Left renal cortex interstitium (tissue), 4 donors: ENCODE measurements at places on chromosomes 4 and X.
A peak's percentile ranks its signal among the peaks of the same experiment; 100 is the strongest.

DNA sequence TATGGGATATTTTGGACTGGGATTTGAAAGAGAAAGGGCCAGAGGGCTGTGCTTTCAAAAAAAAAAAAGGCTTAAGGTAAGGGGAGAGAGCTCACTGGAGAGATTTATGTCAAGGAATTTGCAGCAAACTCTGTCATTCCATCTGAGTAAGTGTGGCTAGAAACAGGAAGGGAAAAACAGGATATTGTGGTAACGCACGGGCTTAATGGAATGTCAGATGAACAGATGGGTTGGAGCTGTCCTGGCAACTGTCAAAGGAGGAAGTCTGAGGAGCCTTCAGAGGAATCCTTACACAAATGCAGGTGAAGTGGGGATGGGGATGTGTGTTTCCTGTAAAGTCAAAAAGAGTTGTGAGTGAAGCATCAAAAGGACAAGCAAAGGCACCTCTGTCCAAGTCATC is 15.1 kb upstream of the NKX3-2 start:
- DNase-seq = no peak

DNA sequence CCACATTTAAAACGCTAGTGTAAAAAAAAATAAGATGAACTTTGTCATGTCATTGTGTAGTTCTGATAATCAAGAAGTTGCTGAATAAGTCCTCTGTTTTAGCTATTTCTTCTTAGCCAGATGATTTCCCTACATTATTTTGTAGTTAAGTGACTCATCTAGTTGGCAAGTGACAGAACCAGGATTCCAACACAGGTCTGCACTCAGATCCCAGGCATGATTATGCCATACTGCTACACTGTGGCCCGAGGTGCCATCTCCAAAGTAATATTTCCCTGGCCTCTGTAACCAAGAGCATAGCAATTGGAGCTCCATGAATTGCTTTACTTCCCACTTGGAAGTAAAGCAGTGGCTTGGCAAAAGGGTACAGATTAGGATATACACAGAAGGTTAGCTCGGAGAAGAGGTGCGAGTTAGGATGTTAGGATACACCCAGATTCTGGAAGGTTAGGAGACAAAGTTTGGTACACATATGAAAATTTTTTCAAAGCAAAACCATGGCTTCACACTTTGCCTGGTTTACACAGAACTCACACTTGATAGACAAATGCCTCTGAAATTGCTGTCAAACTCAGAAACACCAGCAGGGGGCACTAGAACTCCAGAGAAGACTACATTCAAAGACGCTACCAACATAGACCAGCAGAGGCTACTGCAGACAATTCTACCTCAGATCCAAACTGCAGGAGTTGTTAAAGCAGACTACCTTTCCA is 41.4 kb downstream of the SRPX2 start:
- peak; percentile 32 for DNase-seq

- no peak for DNase-seq
Measured at GRCh38 chr4:12844141-12844540, 640.0 kb downstream of the RAB28 start.

DNA sequence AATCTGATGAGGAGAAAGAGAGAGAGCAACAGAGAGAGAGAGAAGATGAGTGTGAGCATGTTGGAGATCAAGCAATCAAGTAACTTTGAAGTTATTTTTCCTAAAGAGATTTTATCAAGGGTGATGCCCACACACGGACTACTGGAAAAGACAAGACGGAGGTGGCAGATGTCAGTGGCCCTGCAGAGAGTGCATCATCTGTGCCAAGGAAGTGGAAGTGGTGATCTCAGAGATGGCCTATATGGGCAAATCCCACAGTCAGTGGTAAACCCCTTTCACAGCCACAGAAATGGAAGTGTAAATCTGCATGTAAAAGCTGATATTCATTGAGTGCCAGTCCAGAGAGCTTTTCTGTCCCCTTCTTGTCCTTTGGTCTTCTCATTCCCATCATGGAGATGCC is 577.2 kb upstream of the AADAT start:
- DNase-seq = no peak

- no peak for DNase-seq
Measured at GRCh38 chr4:107252571-107252970, 216.5 kb upstream of the DKK2 start.

GRCh38 chrX:2261831-2262667 is 238.7 kb downstream of the DHRSX start:
- no peak for DNase-seq

GRCh38 chr4:94758141-94758699 is 465 bp downstream of the BMPR1B start:
- no peak for DNase-seq

DNA sequence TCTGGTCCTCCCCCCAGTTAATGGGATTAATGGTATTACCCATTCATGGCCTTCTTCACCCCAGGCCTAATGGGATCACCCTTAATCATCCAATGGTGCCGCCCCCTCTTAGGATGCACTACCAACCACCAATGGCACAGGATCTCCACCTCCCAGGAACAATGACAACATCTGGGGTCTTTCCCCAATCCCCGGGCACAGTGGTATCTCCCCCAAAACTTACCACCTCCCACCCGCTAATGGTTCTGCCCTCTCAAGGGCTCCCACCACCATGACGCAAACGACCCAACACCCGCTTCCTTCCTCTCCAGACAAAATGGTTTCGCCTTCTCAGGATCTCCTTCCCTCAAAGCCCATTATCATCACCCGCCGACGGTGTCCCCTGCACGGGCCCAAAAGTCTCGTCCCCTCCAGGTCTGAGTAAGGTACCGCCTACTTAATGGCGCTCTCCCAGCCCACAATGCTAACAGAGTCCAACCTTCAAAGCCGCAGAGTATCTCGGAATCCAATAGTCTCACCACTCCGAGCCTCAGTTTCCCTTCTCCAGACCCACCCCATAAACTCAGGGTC is 458 bp downstream of the GRIPAP1 start:
- no peak for DNase-seq

DNA sequence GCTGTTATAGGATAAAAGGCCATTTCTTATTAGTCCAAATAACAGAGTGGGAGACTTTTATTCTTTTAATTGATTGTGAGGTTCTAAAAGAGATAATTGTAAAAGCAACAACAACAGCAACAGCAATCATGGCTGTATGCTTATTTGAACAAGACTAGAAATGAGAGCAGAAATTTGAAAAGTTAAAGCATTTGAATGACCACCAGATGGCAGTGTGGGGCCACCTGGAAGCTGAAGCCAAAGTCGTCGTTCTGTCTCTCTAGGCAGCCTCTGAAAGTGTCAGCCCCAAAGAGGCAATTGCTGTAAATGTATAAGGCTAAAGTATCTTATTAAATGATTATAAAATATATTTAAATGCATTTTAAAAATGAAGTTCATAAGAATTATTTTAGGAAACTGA is 42.2 kb downstream of the SH2D1A start:
- peak; percentile 21 for DNase-seq

GRCh38 chrX:12672367-12673106 is 118.7 kb upstream of the PRPS2 start:
- no peak for DNase-seq

DNA sequence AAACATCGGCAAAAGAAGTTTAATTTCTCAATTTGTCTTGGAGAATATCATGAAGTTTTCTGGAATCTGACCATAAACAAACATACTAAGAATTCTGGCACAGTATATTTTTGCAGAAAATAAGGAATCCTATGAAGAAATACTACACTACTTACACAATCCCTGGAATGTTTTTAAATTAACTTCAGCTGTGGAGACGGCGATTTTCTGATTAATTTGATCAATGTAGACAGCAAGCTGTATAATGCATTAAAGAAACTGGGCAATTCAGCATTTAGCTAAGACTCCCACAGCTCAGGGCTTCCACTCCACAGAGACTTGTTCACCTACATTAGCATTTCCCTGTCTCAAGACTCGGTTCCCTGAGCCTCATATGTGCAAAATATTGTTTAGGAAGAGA is 12.2 kb downstream of the EGFL6 start:
- DNase-seq = no peak

DNA sequence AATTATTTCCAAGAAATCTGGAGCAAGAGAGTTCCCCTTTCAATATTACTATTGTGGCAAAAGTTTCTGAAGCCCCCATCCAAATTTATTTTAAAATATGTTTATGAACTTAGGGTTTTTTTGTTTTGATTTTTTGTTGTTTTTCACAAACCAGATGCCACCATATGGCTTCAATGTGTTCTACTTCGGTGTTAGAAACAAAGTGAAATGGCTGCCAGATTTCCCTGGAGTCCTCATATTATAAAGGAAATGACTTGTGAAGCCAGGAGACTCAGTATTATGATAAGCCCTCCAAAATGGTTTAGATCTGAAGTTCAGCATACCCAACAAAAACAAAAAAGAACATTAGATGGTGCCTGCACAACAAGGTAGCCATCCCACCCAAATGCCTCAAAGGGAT is 154.2 kb upstream of the SPANXC start:
- no peak for DNase-seq

- no peak for DNase-seq
Measured at GRCh38 chr4:8041172-8041571, 101.5 kb upstream of the AFAP1 start.

- DNase-seq = peak; percentile 31
Measured at GRCh38 chr4:37803348-37803973, 23.0 kb upstream of the PGM2 start.

DNA sequence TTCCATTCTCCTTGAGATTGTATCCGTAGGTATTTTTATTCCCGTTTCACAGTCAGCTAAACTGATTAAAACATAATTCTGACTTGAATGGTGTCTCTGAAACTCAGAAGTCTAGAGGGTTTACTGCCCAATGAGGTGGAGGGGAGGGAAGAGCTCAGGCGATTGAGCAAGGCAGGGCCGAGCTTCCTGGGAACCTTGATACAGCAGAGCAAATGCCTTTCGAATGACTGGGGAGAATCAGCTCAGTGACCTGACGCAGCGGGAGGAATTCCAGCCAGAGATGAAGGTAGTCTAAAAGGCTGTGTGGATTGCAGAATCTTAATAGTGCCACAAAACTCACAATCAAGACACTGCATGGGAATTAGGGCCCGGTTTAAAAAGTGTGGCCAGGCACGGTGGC is 233.6 kb downstream of the EVC2 start:
- DNase-seq = no peak

DNA sequence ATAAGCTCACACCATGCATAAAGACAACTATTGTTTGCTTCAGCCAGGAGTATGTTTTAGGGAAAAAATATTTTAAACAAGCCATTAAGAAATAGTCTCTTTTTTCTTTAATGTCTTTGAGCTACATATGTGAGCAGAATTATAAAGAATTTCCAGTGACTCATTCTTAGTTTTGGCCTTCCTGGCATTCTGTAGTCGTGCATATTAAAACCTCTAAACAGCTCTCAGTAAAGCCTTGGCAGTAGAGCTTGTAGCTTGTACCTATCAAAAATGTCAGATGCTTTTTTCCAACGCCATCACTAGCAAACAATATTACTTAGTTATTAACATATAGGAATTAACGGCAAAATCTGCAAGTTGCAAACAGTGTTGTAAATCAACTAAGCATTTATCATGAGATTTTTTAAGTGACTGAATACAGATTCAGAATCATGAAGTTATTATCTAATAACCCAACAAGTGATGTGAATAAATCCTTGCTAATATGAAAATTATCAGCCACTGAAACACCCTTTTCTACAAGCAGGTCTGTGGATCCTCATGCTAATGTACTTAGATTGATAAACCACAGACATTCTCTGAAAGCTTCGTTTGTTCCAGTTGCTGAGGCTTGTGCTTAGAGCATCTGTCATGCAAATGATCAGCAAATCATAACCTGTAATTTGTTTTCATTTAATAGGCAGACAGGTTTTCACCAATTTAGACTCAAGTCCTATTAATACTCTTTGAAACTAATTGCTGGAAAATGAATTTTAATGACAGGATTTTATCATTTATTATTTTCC is 412.0 kb upstream of the ATOH1 start:
- DNase-seq = no peak

DNA sequence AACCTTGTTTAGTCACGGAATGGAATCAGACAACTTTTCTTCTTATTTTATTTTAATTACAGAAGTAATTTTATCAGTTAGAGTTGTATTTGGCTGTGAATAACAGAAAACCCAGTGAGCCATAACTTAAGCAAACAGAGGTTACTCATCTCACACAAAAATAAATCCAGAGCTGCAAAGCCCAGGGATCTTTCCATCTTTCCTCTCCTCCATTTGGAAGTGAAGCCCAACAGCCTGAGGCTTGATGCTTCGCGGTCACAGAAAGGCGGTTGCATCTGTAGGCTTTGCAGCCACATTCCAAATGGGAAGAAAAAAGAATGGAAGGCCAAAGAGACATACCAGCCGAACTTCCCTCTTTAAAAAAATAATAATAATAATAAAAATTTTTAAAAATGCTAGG is 22.6 kb downstream of the CHRNA9 start:
- DNase-seq = no peak

- no peak for DNase-seq
Measured at GRCh38 chr4:98571161-98571786, 87.1 kb downstream of the TSPAN5 start.

DNA sequence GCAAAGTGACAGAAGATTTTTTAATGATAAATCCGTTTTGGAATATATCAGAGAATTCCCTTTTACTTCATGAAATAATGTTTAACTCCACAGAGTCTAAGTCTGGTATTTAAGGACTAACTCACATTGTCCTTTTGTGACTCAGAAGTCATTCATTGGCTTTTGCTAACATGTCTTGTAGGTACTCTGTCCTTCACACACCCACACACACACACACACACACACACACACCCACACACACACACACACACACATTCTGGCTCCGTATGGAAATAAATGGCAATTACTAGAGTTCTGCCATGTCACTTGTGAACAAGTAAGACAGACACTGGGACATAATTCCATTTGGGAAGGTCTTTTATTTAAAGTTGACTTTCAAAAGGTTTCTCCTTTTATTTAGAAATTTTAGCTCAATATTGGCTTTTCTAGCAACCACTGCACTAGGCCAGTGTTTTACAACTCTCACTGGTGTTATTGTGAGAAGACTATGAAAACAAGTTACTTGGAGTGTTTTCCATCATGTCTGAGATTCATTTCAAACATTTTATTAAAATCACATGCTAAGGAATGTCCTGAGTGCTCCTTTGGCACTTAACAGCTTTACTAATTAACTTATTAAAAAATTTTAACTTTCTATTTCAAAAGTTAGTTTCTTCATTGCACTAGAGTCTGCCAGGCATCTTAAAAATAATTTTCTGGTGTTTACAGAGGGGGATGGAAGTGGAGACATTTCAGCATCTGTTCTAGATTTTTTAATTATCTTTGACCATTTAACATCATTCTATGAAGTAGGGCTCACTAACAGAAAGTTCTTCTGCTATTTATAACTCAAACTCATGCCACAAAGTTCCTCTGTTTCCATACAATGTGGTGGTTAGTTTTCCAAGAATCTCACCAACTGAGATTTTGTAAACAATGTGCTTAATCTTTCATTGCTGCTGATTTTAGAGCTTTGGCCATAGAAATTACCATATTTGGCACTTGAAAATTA is 240.3 kb upstream of the GPC4 start:
- no peak for DNase-seq
